ENCODE measurements at places on chromosomes 12 and 14. TPM values are rescaled to one million over a fixed set of nuclear protein-coding genes. Genes with fewer than 3 reads are reported as not detected.

CCDC88C gene
- total RNA-seq = 74.7 TPM

- DNase-seq = no peak
Measured at GRCh38 chr12:718756-719102, 33.6 kb upstream of the WNK1 start.

DNA sequence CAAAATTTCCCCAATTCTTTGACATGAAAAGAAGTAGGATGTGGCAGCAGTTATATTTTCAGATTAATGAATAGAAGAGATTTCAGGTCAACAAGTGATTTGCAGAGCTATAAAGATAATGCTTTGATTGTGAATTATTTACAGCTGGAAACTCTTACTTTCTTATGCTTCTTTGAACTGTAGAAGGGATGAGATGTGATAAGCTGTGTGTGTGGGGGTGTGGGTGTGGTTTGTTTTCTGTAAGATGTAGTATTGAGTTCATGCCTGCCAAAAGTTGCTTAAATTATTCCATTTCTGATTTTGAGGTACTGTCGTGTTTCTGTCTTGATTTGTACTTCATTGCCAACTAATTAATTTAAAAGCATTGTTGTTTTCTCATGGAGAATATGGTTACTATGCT is 22.7 kb downstream of the AEBP2 start:
- no peak for DNase-seq

GRCh38 chr12:93221841-93222240 is 155.9 kb upstream of the NUDT4 start:
- no peak for DNase-seq

DNA sequence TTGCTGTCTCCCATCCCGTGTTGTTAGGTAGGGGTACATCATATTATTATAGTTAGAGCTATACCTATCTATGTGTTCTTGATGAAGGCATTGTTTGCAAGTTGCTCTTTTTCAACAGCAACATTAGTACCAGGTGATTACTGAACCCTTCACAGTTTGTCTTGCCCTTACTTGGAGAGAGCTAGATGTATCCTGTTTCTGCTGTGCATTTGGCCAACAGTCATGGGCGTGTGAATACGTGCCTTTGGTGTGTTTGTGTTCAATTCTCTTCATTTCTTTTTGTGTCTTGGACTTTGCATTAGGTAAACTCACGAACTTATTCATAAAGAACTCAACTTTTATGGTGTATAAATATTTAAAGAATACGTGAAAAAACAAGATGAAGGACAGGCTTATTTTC is 14.3 kb downstream of the ARF6 start:
- no peak for DNase-seq

- DNase-seq = no peak
Measured at GRCh38 chr12:54424224-54424623, 5.2 kb upstream of the ITGA5 start.

DNA sequence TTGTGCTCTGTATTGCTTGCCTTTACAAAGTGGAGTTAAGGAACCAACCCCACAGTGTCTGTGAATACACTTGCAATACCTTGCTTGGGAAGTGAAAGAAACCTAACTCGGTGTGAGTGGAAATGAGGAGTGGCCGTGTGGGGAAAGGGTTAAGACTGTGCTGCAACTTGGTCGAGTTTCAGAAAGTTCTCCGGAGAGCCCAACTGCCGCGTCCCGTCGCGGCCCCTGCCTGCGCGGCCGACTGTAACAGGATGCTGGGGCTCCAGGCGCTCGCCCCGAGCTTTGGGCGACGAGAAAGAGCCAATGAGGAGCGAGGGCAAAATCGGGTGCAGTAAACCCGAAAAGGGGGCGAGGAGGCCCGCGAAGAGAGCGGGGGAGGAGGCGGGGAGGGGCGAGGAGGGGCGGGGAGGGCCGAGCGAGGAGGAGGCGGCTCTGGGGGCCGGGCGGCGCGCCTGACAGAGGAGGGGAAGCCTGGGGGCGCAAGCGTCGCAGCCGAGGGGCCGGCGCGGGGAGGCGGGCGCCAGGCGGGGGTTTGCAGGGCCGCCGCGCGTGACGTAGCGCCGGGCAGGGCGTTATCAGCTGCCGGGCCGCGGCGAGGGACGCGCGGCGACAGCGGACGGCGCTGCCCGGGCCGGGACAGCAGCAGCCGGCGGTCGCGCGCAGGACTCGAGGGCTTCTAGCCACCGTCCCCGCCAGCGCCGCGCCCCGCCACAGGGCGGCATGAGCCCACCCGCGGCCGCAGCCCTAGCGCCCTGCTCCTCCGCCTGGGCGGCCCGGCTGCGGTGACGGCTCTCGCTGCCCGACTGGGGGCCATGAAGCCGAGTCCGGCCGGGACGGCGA is at the start of gene DACT1:
TSS of gene DACT1 (plus strand) at position 572 of the 840 bp plus-strand sequence. CDS start at position 813, 241 bp downstream.
- DNase-seq = peak; percentile 72

GRCh38 chr12:57496822-57497221 is 9.0 kb downstream of the MARS1 start:
- DNase-seq = no peak
